ENCODE measurements at places on chromosomes 3 and 15.

DNA sequence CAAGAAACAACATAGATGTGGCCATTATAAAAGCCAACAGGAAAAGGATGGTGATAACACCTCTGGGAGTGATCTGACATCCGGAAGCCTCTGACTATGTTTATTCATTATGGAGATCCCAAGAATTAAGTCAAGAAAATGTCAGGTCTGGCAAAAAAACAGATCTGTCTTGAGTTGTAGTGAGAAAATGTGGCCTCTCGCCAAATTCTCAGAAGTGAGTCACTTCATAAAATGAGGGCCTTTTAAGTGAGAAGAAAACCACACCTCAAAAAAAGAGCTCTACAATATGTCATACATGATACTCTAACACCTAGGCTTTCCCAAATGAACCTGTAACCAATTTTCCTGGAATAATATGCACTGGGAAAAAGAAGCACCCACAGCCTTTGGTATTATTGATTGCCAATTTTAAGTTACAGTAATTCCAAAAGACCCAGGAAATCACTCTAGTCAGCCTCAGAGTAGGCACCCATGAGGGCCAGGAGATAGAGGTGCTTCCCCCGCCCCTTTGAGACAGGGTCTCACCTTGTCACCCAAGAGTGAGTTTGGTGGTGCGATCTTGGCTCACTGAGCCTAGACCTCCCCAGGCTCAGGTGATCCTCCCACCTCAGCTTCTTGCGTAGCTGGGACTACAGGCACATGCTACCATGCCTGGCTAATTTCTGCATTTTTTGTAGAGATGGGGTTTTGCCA, 38.0 kb downstream of the CCR3 start:
- DNase-seq = no peak

- no peak for DNase-seq
Observed at GRCh38 chr3:5022187-5022965, 43.1 kb downstream of the BHLHE40 start.

GRCh38 chr15:95141486-95141885, 910.1 kb downstream of the MCTP2 start:
- DNase-seq = no peak

- no peak for DNase-seq
Observed at GRCh38 chr3:37940242-37940908, 50.2 kb upstream of the VILL start.

- no peak for DNase-seq
Observed at GRCh38 chr3:75768303-75769017, 16.9 kb downstream of the ZNF717 start.

GRCh38 chr15:71055461-71055860, 59.8 kb upstream of the THSD4 start:
- DNase-seq = no peak

DNA sequence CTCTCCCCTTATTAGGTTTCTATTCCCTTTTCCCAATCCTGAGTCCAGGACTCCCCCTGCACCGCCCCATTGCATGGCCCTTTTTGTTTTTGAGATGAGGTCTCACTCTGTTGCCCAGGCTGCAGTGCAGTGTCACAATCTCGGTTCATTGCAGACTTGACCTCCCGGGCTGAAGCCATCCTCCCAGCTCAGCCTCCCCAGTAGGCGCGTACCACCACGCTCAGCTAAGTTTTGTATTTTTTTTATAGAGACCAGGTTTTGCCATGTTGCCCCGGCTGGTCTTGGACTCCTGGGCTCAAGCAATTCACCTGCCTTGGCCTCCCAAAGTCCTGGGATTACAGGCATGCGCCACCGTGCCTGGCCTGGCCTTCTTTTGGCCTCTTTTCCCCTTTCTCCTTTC, 29.3 kb downstream of the PDIA5 start:
- no peak for DNase-seq

DNA sequence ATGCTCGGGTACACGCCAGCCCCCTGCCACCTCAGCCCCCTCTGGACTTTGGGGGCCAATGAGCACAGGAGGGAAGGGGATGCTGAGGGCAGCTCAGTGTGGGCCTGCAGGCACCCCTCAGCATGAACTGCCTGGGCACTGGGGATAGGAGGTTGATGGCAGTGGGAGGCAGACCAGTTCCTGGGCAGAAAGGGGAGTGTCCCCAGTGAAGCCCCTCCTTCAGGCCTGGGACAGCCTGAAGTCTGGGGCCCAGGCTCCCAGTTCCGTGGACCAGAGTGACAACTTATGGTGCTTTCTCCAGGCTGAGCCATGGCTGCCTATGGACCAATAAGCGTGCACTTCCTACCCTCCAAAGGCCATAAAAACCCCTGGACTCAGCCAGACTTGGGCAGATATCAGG, 63.3 kb upstream of the IMPG2 start:
- DNase-seq = peak; percentile 52

- DNase-seq = peak; percentile 93
Observed at GRCh38 chr15:67820992-67821783, 4.1 kb upstream of the SKOR1 start.
